ENCODE measurements at places on chromosomes 11 and 22.

- H3K4me1 ChIP-seq = peaks cover 24% of the 10 kb centered on the region
- peak overlapping the region; percentile 84 for H3K27ac ChIP-seq
- no peaks in the 10 kb centered on the region for H3K27me3 ChIP-seq
- no peaks in the 10 kb centered on the region for H3K36me3 ChIP-seq
- DNase-seq = peak; percentile 40
- peak overlapping the region; percentile 88 for H3K4me3 ChIP-seq
Measured at GRCh38 chr22:20206709-20207215, 55.9 kb upstream of the CCDC188 start.

DNA sequence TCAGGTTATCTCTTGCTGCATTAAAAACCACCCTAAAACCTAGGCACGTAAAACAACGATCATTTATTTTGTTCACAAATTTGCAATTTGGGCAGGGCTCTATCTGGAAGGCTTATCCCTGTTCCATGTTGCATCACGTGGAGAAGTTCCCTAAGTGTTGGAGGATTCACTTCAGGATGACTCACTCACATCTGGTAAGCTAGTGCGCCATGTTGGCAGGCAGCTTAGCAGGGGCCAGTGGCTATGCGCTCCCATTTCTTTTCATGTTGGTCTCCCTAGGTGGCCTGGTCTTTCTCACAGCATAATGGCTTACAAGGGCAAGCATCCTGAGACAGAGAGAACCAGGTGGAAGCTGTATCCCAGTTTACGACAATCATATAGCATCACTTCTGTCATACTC, 226.8 kb downstream of the BLID start:
- H3K27me3 ChIP-seq = no peaks in the 10 kb centered on the region
- H3K4me1 ChIP-seq = no peaks in the 10 kb centered on the region
- H3K4me3 ChIP-seq = no peak overlapping the region
- DNase-seq = no peak
- H3K27ac ChIP-seq = no peak overlapping the region

GRCh38 chr11:61007956-61008896, 36.7 kb downstream of the CD6 start:
- DNase-seq = no peak
- peak overlapping the region; percentile 24 for H3K27ac ChIP-seq
- peaks cover 71% of the 10 kb centered on the region for H3K36me3 ChIP-seq
- H3K27me3 ChIP-seq = no peaks in the 10 kb centered on the region
- H3K4me1 ChIP-seq = peaks cover 56% of the 10 kb centered on the region

DNA sequence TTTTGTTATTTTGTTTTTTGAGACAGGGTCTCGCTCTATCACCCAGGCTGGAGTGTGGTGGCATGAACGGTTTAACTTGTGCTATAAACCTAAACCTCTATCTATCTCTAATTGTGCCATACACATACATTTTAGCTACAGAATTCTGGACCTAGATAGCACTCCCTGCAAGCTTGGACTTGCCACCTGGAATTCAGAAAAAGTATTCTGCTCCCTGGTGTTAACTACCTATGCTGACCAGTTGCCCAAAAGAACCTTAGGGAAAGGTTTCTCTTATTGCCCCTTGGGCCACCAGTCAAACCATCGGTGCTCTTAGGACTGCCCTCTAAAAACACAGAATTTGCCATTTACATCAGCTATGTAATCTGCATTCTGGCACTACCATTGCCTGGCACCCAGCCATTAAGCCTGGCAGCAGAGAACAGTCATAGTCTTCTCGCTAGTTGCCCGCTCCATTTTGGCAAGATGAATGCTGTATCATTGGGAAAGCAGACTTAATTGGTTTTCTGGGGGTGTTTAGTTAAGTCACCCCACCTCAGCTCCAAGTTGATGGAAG, 55.3 kb downstream of the ETS1 start:
- H3K27me3 ChIP-seq = peaks cover 7% of the 10 kb centered on the region
- no peak overlapping the region for H3K4me3 ChIP-seq
- H3K4me1 ChIP-seq = peaks cover 27% of the 10 kb centered on the region
- no peak overlapping the region for H3K27ac ChIP-seq
- DNase-seq = no peak
- peaks cover 10% of the 10 kb centered on the region for H3K36me3 ChIP-seq

GRCh38 chr11:101553891-101554292, 29.9 kb downstream of the TRPC6 start:
- H3K4me3 ChIP-seq = no peak overlapping the region
- no peaks in the 10 kb centered on the region for H3K27me3 ChIP-seq
- no peak overlapping the region for H3K27ac ChIP-seq
- no peaks in the 10 kb centered on the region for H3K4me1 ChIP-seq

DNA sequence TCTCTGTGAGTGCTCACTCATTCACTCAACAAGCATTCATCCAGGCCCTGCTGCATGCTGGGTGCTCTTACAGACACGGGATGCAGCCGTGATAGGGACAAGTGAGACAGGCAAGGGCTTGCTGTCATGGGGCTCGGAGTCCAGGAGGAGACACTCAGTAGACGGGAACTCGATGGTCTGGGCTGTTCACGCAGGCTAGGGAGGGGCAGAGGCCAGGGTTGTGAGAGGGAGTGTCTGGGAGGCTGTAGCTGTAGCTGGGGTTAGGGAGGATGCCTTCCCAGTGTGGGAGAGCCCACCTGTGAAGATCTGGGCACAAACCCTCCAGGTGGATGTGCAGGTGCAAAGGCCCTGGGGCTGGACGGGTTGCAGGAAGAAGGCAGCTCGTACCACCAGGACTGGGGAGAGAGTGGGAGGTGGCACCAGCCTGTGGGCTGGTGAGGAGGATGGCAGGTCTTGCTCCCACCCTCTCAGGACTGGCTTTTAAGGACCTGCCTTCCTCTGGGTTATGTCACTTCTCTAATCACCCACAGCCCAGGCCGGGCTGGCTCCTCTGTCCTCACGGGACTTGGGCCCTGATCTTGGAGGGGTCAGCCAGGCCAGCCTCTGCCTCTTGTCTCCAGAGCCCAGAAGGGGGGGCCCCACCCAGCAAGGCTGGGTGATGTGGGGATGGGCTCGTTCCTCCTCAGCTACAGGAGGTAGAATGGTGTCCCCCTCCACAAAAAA, 24.1 kb downstream of the FGF4 start:
- no peak for DNase-seq
- no peaks in the 10 kb centered on the region for H3K4me1 ChIP-seq
- H3K4me3 ChIP-seq = no peak overlapping the region
- no peaks in the 10 kb centered on the region for H3K36me3 ChIP-seq

GRCh38 chr22:25563761-25564319, 635 bp upstream of the GRK3 start:
- H3K27ac ChIP-seq = peak overlapping the region; percentile 64
- no peak for DNase-seq
- H3K27me3 ChIP-seq = peaks cover 18% of the 10 kb centered on the region
- peaks cover 48% of the 10 kb centered on the region for H3K4me1 ChIP-seq
- H3K4me3 ChIP-seq = peak overlapping the region; percentile 88

GRCh38 chr11:36316049-36316448, 20.0 kb downstream of the PRR5L start:
- DNase-seq = no peak
- H3K4me3 ChIP-seq = no peak overlapping the region
- H3K27me3 ChIP-seq = peaks cover 21% of the 10 kb centered on the region
- no peaks in the 10 kb centered on the region for H3K4me1 ChIP-seq
- H3K27ac ChIP-seq = no peak overlapping the region

DNA sequence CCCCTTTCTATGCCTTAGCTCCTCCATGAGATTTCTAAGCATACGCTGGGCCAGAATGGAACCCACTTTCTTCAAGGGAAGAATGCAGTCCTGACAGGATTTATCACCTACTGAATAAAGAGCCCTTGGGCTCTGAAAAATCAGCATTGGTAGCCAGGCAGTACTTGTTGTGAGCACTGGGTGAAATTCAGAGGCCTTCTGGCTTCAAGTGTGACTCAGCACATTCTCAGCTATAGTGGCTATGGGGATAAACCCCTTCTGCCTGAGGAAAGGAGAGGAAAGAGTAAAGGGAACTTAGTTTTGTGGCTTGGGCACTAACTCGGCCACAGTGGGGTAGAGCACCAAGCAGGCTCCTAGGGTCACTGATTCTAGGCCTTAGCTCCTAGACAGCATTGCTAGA, 574.8 kb downstream of the JRKL start:
- H3K4me1 ChIP-seq = no peaks in the 10 kb centered on the region
- no peak overlapping the region for H3K4me3 ChIP-seq
- no peaks in the 10 kb centered on the region for H3K36me3 ChIP-seq

DNA sequence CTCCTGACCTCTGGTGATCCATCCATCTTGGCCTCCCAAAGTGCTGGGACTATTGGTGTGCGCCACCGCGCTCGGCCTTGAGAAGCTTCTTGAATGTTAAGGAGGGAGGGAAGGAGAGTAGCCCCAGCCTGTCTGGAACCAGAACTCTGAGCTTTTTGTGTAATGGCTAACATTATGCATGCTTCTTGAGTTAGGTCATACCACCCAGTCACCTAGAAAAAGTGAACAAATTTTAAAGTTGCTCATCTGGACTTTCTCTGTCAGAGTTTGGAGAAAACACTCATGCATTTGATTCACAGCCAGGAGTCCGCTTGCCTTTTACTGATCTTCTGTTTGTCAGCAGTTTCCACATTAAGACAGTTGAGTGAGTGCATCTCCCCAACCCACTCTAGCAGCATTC, 82.1 kb downstream of the PPP6R3 start:
- H3K27ac ChIP-seq = no peak overlapping the region
- no peak for DNase-seq
- H3K36me3 ChIP-seq = peaks cover 75% of the 10 kb centered on the region
- H3K27me3 ChIP-seq = no peaks in the 10 kb centered on the region

GRCh38 chr11:67312187-67313021, 9.1 kb downstream of the SSH3 start:
- peak overlapping the region; percentile 89 for H3K27ac ChIP-seq
- H3K36me3 ChIP-seq = no peaks in the 10 kb centered on the region
- peak; percentile 62 for DNase-seq
- H3K4me3 ChIP-seq = peak overlapping the region; percentile 31
- H3K4me1 ChIP-seq = peaks cover 47% of the 10 kb centered on the region

GRCh38 chr22:29750559-29751538, 16.0 kb downstream of the ZMAT5 start:
- no peak overlapping the region for H3K4me3 ChIP-seq
- H3K27ac ChIP-seq = peak overlapping the region; percentile 81
- peaks cover 8% of the 10 kb centered on the region for H3K36me3 ChIP-seq
- H3K27me3 ChIP-seq = no peaks in the 10 kb centered on the region
- peaks cover 24% of the 10 kb centered on the region for H3K4me1 ChIP-seq

- peaks cover 31% of the 10 kb centered on the region for H3K4me1 ChIP-seq
- no peaks in the 10 kb centered on the region for H3K27me3 ChIP-seq
- H3K36me3 ChIP-seq = peaks cover 17% of the 10 kb centered on the region
- DNase-seq = peak; percentile 55
Measured at GRCh38 chr11:108498046-108498815, at the start of gene POGLUT3. Gene POGLUT3 (minus strand): TSS chr11:108498384. CDS start chr11:108498366, 18 bp downstream.

DNA sequence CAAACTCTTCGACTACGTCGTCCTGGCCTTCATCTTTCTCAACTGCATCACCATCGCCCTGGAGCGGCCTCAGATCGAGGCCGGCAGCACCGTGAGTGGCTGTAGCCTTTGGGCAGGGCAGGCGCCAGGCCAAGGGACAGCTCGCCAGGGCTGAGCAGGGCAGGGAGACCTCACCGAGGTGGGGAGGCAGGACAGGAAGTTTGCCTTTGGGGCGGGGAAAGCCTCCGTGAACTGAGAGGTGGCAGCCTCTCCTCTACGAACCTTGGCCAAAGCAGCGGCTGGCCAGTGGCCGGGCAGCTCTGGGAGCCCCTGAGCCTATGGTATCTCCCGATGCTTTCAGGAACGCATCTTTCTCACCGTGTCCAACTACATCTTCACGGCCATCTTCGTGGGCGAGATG, 93.2 kb downstream of the CACNA1I start:
- H3K27me3 ChIP-seq = peaks cover 12% of the 10 kb centered on the region
- no peak overlapping the region for H3K4me3 ChIP-seq
- H3K27ac ChIP-seq = no peak overlapping the region
- no peak for DNase-seq
- H3K36me3 ChIP-seq = peaks cover 3% of the 10 kb centered on the region
- peaks cover 36% of the 10 kb centered on the region for H3K4me1 ChIP-seq

- no peak overlapping the region for H3K4me3 ChIP-seq
- H3K27ac ChIP-seq = no peak overlapping the region
- no peaks in the 10 kb centered on the region for H3K27me3 ChIP-seq
- H3K36me3 ChIP-seq = peaks cover 4% of the 10 kb centered on the region
- no peak for DNase-seq
Measured at GRCh38 chr22:35452351-35452781, 52.4 kb downstream of the MCM5 start.

- no peak overlapping the region for H3K27ac ChIP-seq
- H3K4me3 ChIP-seq = no peak overlapping the region
- no peaks in the 10 kb centered on the region for H3K4me1 ChIP-seq
- H3K36me3 ChIP-seq = peaks cover 17% of the 10 kb centered on the region
- no peaks in the 10 kb centered on the region for H3K27me3 ChIP-seq
- DNase-seq = no peak
Measured at GRCh38 chr11:2663506-2663905, 36.3 kb downstream of the KCNQ1OT1 start.

DNA sequence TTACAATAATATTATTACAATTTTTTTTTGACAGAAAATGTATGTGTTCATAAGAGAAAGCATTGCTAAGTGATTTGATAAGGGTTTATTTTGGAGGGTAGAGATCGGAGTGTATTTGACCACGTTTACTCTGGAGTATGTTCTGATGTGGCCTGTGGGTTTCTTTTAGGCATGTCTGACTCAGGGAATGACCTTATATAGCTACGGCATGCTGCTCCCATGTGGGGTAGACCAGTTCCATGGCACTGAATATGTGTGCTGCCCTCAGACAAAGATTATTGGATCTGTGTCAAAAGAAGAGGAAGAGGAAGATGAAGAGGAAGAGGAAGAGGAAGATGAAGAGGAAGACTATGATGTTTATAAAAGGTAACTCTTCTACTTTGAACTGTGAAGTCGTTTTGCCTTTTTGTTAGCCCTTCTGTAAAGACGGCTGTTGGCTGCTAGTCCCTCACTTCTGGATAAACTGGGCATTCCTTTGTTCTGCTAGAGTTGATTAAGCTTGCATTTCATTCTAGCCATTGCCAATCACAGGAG, 38.1 kb upstream of the ST14 start:
- peaks cover 35% of the 10 kb centered on the region for H3K4me1 ChIP-seq
- H3K36me3 ChIP-seq = peaks cover 19% of the 10 kb centered on the region
- H3K4me3 ChIP-seq = no peak overlapping the region
- DNase-seq = no peak

- no peak overlapping the region for H3K27ac ChIP-seq
- H3K4me1 ChIP-seq = no peaks in the 10 kb centered on the region
- H3K27me3 ChIP-seq = peaks cover 34% of the 10 kb centered on the region
- no peak for DNase-seq
- H3K4me3 ChIP-seq = no peak overlapping the region
Measured at GRCh38 chr11:34773826-34774225, 142.4 kb downstream of the APIP start.

- no peak overlapping the region for H3K27ac ChIP-seq
- peaks cover 19% of the 10 kb centered on the region for H3K27me3 ChIP-seq
- H3K4me3 ChIP-seq = no peak overlapping the region
- DNase-seq = no peak
- no peaks in the 10 kb centered on the region for H3K36me3 ChIP-seq
Measured at GRCh38 chr11:12769834-12770345, 95.7 kb downstream of the TEAD1 start.

DNA sequence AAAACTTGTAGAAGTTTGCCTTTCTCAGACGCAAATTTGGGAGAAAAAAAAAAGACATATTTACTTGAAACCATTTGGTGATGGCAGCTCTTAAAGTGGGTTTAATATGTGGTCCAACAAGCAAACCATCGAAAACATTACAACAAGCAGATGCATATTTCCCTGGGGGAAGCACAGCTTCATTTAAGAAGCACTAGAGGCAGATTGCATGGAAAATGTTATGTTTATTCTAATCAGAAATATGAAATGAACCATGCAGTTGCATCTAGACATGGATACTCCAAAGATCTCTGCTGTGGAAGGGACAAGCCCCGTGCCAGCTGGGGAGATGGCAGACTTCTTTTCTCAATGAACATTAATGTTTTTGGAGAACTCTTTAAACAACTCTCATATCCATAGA, 57.4 kb upstream of the PARVA start:
- no peaks in the 10 kb centered on the region for H3K27me3 ChIP-seq
- no peak overlapping the region for H3K27ac ChIP-seq
- DNase-seq = no peak
- H3K4me3 ChIP-seq = no peak overlapping the region
